ENCODE measurements at places on chromosomes 4 and X.
A peak's percentile ranks its signal among the peaks of the same experiment; 100 is the strongest.

GRCh38 chrX:71533851-71534561 is 1.1 kb downstream of the OGT start:
- peak; percentile 31 for DNase-seq

DNA sequence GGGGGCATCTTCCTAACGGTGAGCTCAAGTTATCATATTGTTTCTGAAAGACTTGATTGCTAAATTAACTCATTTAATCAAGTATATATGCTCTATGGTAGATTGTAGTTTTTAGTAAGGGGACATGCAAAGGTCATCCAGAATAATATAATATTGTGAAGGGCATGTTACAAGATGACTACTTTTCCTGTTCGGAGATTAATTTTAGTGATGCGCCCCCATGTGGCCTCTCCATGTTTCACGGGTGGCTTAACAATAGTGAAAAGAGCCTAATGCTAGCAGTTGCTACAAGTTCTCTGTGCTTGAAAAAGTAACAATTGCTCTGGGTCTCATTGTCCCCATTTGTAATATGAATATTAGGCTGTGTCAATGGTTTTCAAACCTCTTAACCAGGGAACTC is 12.2 kb downstream of the SMPX start:
- DNase-seq, result peak; percentile 8

DNA sequence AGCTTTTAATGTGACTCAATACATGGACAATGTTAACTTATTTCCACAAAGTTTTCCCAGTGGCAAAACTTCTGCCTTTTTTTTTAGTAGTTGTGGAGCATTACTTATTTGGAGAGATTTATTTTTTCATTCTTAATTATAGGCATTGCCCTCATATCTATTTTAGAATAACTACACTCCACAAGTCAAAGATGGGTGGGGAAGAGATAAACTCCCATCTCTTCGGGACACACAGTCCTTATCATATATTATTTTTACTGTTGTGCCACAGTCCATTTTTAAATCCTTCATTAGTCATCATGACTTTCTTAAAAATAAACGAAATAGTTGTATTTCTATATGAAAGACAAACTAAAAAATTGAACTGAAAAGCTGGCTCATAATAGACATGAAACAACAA is 1.2 kb downstream of the DMD start:
- no peak for DNase-seq

GRCh38 chr4:177451108-177451500 is 8.9 kb upstream of the AGA start:
- DNase-seq, result no peak

DNA sequence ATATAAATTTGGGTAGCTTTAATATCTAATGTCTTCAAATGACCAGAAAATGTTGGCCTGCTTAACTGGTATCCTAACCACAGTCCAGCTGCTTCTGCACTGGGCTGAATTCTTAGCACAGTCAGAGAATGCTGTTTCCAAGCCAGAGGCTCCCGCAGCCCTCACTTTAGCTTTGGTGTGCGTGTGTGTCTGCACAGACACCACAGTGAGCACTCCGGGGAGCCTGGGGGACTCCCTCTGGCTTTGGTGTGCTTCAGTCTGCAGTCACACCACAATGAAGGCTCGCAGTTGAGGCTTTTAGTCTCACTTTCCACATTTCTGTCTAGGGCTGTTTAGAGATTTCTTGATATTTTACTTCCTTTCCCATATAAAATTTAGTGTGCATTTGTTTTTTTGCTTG is 53.6 kb downstream of the APOO start:
- DNase-seq, result no peak
